Neuronal stem cell (in vitro differentiated cells): ENCODE measurements at places on chromosomes 12 and 14.

DNA sequence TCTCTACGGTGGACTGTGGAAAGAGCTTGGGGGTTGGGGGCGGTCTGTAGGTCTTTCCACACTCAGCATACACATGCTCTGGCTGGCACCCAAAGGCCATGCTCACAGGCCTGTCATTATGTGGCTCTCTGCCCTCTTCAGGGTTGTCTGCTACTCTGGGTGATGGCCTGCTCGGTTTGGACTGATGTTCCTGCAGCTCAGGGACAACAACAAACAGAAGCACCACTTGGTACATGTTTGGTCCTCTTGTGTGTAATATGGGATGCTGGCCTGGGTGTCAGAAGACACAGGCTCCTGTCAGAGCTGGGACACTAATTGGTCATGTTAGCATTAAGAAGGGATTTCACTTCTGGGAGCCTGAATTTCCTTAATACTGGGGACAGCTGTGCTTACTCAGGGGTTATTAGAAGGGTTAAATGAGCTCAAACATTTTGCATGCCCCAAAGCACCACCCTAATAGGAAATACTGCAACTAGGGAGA is 32.7 kb upstream of the SELPLG start:
- no peak for DNase-seq

GRCh38 chr12:107514887-107515445 is 170.6 kb upstream of the PWP1 start:
- DNase-seq, result no peak

DNA sequence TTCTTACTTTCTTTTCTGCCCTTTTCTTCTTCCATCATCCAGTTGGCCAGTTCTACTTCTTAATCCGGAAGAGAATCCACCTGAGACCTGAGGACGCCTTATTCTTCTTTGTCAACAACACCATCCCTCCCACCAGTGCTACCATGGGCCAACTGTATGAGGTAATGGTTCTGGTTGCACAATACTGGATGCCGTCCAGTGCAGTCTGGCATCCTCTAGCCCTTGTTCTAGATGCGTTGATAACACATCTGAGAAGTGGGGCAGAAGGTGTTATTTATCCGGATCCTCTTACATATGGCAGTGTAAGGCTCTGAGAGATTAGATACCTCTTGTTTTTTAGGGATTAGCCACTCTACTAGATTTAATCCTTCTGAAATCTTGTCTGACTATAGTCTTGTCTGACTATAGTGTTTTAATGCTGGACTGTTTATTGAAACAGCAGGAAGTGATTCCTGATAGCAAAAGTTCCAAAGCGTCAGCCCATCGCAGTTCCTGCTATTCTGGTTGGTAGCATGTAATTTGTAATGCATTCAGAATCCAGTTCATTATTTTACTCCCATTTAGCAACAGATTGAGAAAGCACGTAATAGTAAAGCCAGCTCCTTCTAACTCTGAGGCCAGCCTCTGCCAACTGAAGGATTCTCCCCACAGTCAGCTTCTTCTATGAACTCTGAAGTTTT is 7.9 kb downstream of the GABARAPL1 start:
- no peak for DNase-seq

GRCh38 chr14:100299238-100299560 is 7.0 kb downstream of the SLC25A29 start:
- DNase-seq, result no peak

GRCh38 chr14:85617791-85618190 is 87.8 kb downstream of the FLRT2 start:
- no peak for DNase-seq

GRCh38 chr14:35197015-35197414 is 74.7 kb downstream of the PRORP start:
- DNase-seq, result no peak

- no peak for DNase-seq
Measured at GRCh38 chr12:47033081-47033480, 46.3 kb upstream of the PCED1B start.

DNA sequence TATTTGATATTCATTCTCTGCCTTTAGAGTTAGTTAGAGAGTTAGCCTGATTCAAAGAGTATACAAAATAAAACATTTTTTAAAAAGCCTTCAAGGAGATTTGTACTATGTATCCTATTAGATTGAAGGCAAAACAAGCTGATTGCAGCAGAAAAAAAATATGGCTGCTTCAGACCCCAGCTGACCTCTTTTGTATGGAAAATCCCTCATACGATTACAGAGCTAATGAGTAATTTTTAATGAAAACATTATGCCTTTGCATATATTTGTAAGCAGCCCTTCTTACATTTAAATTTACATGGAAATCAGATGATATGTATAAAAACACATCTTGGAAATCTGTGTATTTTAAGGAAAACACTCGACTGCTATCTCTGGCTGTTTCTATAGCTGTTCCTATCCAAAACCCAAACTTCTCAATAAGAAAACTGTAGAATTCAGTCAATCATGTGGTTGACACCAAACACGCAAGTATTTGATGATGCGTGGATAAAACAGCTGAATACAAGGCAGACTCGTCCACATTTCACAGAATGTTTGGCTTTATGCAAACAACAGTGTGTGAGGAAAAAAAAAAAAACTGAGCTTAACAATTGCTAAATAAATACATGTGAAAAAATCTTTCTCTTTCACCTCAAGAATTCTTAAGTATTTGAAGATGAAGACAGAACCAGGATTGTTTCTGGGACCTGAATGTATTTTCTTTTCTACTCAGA is 275.3 kb downstream of the EGLN3 start:
- no peak for DNase-seq

DNA sequence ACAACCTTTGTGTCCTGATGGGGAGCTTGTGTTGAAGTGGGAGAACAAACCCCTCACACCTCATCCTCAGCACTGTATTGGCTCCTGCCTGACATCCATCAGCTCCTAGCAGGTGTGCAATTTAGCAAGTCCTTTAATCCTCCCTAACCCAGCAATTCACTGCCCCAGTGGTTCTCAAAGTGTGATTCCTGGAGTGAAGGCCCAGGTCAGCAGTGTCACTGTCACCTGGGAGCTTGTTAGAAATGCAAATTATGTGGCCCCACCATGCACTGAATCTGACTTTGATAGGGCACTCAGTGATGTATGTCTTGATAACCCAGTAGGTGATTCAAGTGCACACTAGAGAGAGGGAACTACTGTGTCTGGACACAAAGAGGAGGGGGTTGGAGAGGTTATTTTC is 133.6 kb downstream of the FGD4 start:
- no peak for DNase-seq

GRCh38 chr12:49126852-49127763 is 4.1 kb downstream of the TUBA1B start:
- no peak for DNase-seq

- no peak for DNase-seq
Measured at GRCh38 chr12:15013634-15014179, 40.9 kb downstream of the PDE6H start.

GRCh38 chr12:4434301-4434700 is 11.3 kb downstream of the FGF6 start:
- DNase-seq, result no peak

DNA sequence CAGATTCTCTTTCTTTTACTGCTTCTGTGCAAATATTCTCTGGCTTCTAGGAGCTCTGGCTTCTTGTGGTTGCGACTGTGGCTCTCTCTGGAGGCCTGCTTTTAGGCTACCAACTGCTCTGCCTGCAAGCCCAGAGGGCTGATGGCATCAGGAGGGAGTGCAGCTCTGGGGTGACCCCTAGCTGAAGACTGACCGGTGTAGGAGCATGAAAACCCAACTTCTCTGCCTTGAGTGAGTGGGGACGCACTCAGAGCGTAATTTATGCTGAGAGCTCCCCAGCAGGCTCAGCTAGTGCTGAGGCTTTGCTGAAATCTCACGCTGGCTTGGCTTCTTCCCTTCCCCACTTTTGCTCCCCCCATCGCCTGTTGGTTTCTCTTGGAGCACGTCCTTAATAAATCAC is 29.9 kb upstream of the RBM19 start:
- no peak for DNase-seq

DNA sequence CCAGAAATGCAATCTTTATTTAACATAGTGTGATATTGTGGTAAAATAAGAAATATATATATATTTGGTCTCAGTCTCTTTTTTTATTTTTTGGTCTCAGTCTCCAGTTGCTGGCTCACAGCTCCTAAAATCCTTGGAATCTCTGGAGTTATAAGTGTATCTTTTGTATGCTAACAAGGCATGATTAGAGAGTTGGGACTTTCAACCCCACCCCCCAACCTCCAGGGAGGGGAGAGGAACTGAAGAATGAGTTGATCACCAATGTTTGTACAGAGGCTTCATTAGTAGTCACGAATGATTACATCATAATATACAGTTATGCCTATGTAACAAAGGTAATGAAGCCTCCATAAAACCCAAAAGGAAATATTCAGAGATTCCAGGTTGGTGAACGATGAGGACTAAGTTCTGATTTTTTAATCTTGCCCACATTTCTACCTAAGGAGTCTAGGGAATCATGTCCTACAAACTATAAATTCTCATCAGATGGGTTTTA is 22.8 kb upstream of the LALBA start:
- no peak for DNase-seq

GRCh38 chr12:115700081-115700480 is 577.4 kb downstream of the MED13L start:
- DNase-seq, result no peak

- DNase-seq, result no peak
Measured at GRCh38 chr14:53496668-53497067, 343.5 kb upstream of the DDHD1 start.

DNA sequence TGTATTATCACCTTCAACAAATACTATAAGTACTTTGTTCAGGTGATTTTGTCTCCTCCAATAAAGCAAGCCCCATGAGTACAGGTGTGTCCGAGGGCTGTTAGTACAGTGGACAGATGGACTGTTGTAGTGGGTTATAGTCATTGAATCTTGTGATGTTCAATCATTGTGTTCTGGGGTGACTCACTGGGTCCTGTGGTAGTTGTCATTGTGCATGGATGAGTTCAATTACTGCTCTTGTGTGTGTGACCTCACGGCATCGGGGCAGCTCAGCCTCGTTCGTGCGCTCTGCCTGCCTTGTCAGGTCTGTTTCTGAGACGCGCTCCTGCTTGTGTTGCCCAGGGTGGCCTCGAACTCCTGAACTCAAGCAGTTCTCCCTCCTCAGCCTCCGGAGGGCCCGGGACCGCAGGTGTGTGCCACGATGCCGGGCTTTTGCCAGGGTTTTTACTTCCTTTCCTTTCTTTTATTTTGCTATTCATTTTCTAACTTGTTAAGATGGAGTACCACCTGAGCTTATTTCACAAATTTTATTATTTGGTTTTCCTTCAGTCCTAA is 72.2 kb downstream of the DDX51 start:
- no peak for DNase-seq
